CD8-positive, alpha-beta memory T cell (primary cell): ENCODE measurements at places on chromosomes 16 and 17.

GRCh38 chr17:50052241-50052796, 3.6 kb upstream of the ITGA3 start:
- no peak for DNase-seq

GRCh38 chr16:14041164-14041563, 30.0 kb upstream of the MRTFB start:
- no peak for DNase-seq

DNA sequence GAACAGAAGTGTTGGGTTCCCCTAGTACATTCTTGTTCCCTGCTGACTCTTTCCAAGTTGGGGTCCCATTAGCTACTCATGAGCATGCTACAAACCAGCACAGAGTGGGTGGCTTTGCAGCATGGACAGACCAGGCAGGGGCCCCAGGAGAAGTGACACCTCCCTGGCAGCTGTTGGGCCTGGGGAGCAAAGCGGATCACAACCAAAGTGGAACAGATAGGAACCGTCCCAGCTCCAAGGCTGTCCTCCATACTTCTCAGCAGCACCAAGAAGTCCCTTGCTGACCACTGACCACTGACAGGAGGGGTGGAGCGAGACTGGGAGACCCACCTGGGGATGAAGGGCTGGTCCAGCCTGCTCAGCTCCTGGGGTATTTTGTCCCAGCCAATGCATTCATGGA, 12.4 kb upstream of the GFAP start:
- peak; percentile 20 for DNase-seq

DNA sequence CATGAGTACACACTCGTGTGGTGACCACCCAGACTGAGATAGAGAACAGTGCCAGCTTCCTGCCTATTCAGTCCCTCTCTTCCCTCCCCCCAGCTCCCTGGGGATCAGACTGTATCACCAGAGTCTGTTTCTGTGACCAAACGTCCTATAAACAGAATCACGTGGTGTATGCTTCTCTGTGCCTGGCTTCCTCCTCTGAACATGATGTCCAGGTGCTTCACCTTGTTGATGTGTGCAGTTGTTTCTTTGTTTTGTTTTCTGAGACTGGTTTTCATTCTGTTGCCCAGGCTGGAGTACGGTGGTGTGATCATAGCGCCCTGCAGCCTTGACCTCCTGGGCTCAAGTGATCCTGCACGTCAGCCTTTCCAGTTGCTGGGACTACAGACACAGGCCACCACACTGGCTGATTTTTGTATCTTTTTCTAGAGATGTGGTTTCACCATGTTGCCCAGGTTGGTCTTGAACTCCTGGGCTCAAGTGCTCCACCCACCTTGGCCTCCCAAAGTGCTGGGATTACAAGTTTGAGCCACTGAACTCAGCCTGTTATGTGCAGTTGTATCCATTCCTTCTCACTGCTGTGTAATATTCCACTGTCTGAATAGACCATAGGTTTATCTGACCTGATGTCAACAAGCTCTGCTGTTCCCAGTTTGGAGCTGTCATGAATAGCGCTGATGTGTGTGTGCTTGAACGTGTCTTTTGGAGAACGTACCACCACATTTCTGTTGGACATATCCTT, 28.9 kb upstream of the PRM1 start:
- no peak for DNase-seq

DNA sequence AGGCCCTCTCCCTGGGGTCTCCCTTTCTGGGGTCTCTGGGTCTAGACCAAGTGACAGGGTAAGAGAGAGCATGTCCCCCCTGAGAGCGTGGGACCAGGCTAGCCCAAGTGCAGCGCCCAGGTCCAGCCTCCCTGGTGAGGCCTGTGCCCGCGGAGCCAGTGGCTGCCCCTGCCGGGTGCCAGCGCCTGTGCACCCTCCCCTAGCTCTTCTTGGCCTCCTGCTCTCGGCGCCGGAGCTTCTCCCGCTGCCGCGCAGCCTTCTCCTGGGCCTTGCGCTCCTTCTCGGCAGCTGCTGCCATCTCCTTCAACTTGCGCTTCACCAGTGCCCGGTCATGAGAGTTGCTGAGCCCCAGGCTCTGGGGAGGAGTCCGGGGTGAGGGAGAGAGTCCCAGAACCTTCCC, 17.3 kb downstream of the SAMD14 start:
- no peak for DNase-seq

DNA sequence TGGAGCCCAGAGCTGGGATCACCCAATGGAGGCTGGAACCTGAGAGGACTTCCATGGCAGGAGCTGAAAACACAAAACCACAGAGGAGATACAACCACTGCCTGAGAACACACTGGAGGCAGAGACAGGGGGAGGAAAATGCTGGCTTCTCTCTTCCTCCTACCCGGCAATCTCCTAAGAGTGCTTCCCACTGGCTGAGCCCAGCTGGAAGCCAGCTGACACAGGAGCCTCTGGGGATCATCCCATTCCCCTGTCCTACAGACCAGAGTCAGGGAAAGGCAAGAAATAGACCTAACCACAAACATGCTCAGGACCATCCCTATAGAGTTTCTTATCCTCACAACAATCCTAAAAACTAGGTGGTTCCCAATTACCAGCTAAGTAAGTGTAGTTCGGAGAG, 112.4 kb upstream of the CDH5 start:
- no peak for DNase-seq

GRCh38 chr16:1740234-1740633, 31.1 kb downstream of the NME3 start:
- no peak for DNase-seq

DNA sequence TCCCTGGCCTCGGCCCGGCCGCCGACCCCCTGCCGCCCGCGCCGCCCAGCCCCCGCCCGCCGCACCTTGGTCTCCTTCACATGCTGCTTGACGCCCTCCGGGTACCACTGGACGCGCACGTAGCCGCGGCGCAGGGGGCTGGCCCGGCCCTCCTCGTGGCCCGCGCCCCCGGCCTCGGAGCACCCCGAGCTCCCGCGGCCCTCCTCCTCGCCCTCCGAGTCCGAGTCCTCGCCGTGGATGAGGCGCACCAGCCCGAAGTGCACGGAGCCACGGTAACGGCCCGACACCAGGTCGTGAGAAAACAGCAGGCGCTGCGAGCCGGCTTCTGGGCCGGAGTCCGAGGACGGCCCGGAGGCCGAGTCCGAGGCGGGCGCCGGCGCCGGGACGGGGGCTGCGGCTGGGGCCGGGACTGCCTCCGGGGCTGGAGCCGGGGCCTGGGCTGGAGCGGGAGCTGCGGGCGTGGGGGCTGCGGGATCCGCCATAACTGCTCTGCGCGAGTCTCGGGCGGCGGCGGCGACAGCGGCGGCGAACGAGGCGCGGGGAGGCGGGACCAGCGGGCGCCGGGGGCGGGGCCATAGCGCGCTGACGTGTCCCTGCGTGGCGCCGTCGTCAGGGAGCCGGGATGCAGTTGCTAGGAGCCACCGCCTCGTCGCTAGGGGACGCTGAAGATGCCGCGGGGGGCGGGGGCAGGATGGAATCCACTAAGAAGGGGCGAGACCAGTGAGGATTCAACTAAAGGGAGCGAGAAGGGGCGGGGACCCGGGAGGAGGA, at the start of gene UBE2O:
UBE2O (minus strand) TSS at position 493 of the 771 bp plus-strand sequence; CDS start at position 482, 11 bp downstream.
- peak; percentile 95 for DNase-seq

DNA sequence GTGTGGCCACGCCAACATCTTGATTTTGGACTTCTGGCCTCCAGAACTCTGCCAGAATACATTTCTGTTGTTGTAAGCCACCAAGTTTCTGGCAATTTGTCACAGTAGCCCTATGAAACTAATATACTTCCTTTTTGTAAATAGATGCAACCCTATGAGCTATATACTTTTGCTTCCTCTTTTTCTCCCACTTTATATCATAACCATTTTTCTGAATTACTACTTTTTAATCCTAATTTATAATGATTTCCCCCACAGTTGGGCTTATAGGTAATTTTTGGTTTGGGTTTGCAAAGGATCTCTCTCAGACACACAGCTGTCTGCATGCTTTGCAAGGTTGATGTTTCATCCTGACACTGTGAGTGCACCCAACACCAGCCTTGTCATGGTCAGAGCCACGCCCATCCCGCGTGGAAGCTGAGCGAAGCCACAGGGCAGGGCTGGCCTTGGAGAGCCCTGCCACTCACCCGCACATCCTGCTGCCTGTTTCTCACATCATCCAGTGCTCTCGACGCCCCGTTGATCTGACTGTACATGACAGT, 5.8 kb downstream of the TRIM25 start:
- no peak for DNase-seq

GRCh38 chr17:43559161-43559816, 13.1 kb upstream of the ETV4 start:
- no peak for DNase-seq

DNA sequence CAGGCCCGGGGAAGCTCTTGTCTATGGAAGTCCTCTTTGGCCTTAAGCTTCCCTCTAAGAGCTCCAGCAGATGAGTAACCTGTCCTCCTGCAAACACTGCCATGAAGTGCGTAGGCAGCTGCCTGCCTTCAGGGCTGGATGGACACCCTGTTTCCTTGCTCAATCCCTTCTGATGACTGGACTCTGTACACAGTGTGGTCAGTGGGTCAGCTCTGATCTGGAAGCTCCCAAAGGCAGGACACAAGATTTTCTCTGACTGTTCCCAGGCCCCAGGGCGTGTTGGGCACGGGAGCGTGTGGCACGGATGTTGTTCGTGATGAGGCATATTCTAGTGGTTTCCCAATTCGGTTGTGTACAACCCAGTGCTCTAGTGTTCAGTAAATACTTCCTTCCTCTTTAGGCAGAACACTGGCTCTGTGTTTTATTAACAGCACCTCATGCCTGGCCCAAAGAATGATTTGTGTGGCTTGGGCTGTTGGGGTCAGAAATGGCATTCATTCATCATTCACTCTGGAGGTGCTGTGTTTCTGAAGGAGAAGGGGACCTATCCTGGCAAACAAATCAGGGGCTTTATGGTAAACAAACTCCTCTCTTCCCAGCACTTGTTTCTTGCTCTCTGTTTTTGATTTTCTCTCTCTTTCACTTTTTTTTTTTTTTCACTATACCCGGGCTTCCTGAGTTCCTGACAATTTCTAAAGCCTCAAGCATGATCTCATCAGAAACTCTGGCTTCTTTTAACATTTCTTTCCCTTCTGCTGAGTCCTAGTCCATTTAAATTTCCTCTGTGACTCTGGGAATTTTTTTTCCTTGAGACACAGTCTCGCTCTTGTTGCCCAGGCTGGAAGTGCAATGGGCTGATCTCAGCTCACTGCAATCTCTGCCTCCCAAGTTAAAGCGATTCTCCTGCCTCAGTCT, 12.0 kb upstream of the RNF157 start:
- no peak for DNase-seq

GRCh38 chr17:65005858-65006257, 50.7 kb downstream of the GNA13 start:
- DNase-seq, result no peak

DNA sequence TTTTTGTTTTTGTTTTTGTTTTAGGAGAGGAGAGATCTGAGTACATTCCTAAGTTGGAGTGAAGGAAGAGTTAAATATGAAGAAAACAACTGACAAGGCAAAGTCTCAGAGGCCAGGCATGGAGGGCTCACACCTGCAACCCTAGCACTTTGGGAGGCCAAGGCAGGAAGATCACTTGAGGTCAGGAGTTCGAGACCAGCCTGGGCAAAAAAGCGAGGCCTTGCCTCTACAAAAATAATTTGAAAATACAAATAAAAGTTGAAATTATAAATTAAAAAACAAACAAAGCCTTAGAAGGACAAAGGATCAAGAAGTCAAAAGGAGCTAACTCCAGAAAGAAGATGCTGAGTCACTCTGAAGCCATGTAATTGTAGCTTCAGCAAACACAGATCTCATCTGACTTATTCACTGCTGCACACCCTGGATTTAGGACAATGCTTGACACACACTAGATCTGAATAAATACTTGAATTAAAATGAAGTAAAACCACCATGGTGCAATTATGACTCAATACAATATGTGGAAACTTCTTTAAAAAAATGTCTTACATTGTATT, 9.1 kb downstream of the CEP20 start:
- DNase-seq, result no peak

GRCh38 chr16:9755081-9755480, 427.1 kb downstream of the GRIN2A start:
- no peak for DNase-seq

GRCh38 chr17:78484271-78485246, 92.6 kb downstream of the DNAH17 start:
- DNase-seq, result peak; percentile 15

GRCh38 chr16:29675811-29676643, 3.0 kb upstream of the QPRT start:
- no peak for DNase-seq

GRCh38 chr16:64253525-64253924, 868.3 kb downstream of the CDH11 start:
- no peak for DNase-seq

DNA sequence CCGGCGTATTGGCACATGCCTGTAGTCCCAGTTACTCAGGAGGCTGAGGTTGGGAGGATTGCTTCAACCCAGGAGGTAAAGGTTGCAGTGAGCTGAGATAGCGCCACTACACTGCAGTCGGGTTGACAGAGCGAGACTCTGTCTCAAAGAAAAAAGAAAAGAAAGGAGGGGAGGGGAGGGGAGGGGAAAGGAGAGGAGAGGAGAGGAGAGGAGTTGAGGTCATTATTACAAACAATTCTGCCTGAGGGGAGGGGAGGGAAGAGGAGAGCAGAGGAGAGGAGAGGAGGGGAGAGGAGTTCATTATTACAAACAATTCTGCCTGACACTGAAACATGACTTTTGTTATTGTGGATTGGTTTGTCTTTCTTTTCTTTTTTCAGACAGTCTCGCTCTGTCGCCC, 19.8 kb upstream of the ABCA5 start:
- DNase-seq, result no peak

- no peak for DNase-seq
These were observed 213.5 kb downstream of the TMEM114 start for GRCh38 chr16:8376858-8377257.

GRCh38 chr17:44079877-44080821, 9.6 kb downstream of the G6PC3 start:
- DNase-seq, result no peak

DNA sequence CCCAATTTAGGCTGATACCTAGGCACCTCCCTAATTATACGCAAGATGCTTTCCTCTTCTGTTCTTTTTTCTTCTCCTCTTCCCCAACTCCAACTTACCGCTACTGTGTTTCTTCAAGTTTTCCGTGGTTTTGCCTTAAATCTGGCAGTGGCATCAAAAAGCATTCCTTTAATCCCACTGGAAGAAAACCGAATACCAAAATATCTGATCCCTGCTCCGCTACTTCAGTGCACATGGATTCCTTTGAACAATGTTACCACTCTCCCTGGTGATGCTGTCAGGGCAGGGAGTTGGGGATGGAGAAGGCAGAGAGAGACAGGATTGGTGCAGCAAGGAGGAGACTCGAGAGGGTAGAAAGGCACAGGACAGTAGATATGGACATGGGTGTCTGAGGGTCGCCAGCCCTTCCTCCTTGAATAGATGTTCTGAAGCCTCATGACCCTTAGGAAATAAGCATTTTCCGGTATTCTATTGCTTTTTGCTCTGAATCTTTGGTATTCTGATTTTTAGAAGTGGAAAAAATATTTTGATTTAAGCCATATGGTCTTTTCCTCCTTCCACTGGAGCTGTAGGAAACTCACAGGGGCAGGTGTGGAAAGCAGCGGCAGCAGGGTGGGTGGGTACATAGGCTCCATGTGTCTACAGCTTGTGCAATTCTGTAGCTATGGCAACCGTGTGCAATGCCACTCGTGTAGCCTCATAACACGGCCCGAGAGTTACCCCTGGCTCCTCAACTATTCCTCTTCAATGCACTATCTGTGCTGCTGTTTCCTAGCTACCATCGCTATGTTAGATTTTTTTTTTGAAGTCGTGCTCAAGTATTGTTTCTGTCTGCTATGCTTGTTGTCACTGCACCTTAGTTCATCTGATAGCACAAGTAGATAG, 32.3 kb upstream of the TANC2 start:
- DNase-seq, result no peak
